ENCODE measurements at places on chromosomes 4 and X.

- DNase-seq = no peak
These were observed 856.9 kb upstream of the FRG1 start for GRCh38 chr4:189083769-189084168.

GRCh38 chr4:133483600-133484246, 334.6 kb downstream of the PCDH10 start:
- DNase-seq = no peak

DNA sequence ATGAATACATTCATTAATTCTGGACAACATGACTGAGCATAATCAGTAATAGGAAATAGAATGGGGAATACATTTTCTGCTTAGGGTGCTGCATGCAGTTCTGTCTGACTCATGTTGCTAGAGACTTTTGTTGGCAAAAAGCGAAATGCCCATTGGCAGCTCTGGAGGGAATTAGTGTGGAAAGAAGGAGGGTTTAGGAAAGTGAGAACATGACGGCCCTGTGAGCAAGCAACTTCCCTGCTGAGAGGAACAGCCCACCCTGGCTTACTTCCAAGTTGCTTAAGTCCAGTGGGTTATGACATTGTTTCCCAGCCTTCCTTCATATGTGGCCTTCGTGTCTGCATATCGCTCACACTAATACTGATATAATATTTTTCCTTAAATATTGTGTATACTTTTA, 13.8 kb downstream of the MAD2L1 start:
- DNase-seq = no peak

- DNase-seq = no peak
These were observed 581 bp upstream of the FAM114A1 start for GRCh38 chr4:38866973-38867477.

- DNase-seq = no peak
These were observed 48.9 kb downstream of the MND1 start for GRCh38 chr4:153393397-153393796.

- no peak for DNase-seq
These were observed 4.2 kb downstream of the PGM2 start for GRCh38 chr4:37830640-37831039.

- no peak for DNase-seq
These were observed 93.1 kb downstream of the SLC16A2 start for GRCh38 chrX:74514384-74514783.

DNA sequence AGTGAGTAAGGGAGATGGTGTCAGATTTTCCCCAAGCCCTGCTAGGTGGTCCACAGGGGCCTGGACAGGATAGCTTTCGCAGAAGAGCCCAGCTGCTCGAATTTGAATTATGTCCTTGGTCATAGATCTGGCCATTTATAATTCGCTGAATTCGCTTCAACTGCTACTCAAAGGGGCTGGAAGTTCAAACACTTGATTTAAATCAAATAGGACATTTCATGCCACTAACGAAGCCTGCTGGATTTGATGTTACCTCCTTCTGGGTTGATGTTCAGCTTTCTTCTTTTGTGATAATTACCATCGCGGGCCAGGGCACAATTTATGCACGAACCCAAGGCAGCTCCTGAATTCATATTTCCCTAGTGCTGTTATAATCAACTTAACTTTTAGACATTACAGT, 67.0 kb downstream of the CLCN4 start:
- no peak for DNase-seq

- no peak for DNase-seq
These were observed 795.2 kb downstream of the TRIML1 start for GRCh38 chr4:188934320-188934962.

GRCh38 chr4:8050555-8051206, 107.9 kb downstream of the ABLIM2 start:
- DNase-seq = no peak

DNA sequence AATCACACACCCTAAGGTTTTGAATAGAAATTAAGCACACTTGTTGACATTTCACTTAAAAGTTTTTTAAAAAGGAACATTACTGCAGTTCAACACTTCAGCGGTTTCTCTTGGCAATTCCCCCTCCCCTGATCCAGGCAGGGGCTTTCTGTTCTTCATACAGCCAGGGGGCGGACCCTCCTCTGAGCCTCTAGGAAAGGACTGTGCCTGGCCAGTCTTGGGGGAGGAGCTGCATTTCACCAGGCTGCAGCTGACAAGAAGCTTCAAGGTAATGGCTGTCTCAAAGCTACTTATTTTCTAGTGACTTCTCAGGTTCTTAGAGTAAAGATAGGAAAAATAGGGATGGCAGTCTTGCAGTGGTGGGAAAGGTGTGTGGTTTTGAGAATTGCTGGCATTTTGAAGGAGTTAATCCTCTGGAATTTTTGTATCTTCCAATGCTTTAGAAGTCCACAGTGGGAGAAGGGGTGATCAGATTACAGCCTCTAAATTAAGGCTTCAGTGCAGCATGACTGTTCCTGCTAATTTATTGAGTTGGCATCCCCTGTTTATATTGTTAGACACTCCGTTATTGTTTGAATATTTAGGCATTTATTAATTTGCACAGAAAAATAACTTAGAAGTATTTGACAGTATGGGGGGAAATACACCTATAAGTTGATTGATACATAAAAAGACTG, 33.5 kb downstream of the PWWP3B start:
- DNase-seq = no peak

- DNase-seq = peak; percentile 60
These were observed 478 bp upstream of the PLXNA3 start for GRCh38 chrX:154457491-154458115.

GRCh38 chrX:107323786-107324492, 117.5 kb downstream of the DNAAF6 start:
- DNase-seq = no peak

DNA sequence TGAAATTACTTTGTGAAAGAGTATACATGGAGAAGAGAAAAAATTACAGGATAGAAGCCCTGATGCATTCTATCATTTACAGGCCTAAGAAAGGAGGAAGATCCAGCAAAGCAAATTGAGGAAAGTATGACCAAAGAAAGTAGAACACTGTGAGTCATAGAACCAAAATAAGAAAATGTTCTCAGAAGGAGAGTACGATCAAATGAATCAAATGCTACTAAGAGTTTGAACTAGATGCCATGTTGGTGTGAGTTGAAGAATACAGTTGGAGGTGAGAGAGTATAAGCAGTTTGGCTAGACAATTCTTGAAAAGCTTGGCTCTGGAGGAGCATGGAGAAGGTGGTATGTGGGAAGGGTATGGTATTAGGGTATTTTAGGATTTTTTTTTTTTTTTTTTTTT, 161.8 kb downstream of the RPA4 start:
- DNase-seq = no peak

DNA sequence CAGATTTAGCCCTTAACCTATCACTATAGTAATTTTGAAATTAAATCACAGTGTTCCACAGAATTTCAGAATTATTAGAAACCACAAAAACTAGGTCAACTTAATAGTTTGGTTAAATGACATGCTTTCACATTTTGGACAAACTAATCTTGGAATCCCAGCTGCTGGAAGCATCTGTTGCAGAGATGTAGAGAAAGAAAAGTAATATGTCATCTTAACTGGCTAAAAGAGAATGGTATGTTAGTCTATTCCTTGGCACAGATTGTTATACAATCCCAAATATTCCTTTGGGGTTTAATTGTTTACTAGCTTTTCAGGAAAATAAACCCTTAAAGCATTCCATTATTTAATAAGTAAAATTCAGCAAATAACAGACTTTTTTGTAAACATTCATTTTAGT, 519.9 kb downstream of the IL15 start:
- no peak for DNase-seq

GRCh38 chrX:1162119-1162916, 50.1 kb downstream of the CRLF2 start:
- no peak for DNase-seq

- no peak for DNase-seq
These were observed 34.4 kb upstream of the ACSL1 start for GRCh38 chr4:184860018-184860779.

- no peak for DNase-seq
These were observed 225.5 kb downstream of the PALLD start for GRCh38 chr4:168722391-168722790.

DNA sequence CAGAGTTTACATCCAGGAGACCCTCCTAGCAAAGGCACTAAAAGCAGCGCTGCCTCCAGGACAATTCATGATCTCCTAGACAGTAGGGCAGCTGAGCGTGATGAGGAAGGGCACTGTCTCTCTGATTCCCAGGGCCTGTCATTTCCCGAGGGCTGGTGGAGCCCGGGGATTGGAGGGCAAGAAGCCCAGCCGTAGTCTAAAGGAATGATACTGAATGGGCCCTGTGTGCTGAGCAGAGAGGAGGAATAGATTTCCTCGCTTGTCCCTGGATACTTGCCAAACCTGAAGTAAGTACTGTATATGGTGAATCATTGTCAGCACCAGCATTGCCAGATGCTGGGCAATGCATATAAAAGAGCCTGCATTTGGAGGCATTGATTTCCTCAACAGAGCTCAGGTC, 88.0 kb upstream of the SLITRK2 start:
- DNase-seq = no peak
